ENCODE measurements at places on chromosomes 1 and 21. TPM values are rescaled to one million over a fixed set of nuclear protein-coding genes. Genes with fewer than 3 reads are reported as not detected.

GRCh38 chr1:232422898-232423297, 207.0 kb downstream of the SIPA1L2 start:
- H3K4me3 ChIP-seq, result no peak overlapping the region
- no peak for DNase-seq
- no peak overlapping the region for H3K27ac ChIP-seq

DNA sequence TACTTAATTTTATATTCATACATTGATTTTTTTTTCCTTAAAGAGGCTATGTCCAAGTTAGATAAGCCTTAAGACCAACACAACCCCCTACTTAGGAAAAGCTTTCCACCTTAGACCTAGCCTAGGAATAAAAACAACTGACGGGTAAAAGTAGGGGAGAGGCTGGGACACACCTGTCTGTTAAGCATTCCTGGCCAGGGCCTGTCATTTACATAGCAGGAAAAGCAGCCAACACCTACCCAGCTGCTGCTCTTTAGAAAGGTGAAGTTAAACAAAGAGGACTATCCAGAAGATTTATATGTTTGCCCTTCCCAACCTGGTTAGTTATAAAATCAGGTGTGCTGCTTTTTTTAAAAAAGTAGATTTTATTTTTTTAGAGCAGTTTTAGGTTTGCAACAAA, 29.1 kb upstream of the SAMD13 start:
- H3K36me3 ChIP-seq, result no peaks in the 10 kb centered on the region
- no peaks in the 10 kb centered on the region for H3K27me3 ChIP-seq
- no peak for DNase-seq
- no peak overlapping the region for H3K27ac ChIP-seq

DNA sequence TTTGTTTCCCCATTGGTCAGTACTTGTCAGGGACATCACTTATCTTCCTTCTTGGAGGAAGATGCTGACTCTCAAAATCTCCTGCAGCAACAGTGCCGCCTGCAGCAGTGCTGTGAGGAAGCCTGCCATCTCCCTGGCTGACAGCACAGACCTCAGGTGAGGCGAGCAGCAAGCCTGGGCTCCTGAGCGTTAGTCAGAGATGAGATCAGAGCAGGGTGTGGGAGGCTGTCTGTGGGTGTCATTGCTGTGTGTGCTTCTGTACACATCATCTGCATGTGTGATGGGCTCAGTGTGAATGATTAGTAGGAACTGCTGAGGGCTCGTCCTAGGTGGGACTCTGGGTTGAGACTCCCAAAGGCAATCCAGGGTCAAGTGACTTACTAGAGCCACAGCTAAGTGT, 6.1 kb downstream of the STRIP1 start:
- H3K4me1 ChIP-seq, result peaks cover 2% of the 10 kb centered on the region
- no peak for DNase-seq
- H3K27ac ChIP-seq, result no peak overlapping the region
- no peaks in the 10 kb centered on the region for H3K27me3 ChIP-seq
- no peak overlapping the region for H3K4me3 ChIP-seq

GRCh38 chr1:1040004-1040991, 20.4 kb downstream of the AGRN start:
- H3K4me1 ChIP-seq, result peaks cover 6% of the 10 kb centered on the region
- no peaks in the 10 kb centered on the region for H3K27me3 ChIP-seq
- H3K27ac ChIP-seq, result no peak overlapping the region

DNA sequence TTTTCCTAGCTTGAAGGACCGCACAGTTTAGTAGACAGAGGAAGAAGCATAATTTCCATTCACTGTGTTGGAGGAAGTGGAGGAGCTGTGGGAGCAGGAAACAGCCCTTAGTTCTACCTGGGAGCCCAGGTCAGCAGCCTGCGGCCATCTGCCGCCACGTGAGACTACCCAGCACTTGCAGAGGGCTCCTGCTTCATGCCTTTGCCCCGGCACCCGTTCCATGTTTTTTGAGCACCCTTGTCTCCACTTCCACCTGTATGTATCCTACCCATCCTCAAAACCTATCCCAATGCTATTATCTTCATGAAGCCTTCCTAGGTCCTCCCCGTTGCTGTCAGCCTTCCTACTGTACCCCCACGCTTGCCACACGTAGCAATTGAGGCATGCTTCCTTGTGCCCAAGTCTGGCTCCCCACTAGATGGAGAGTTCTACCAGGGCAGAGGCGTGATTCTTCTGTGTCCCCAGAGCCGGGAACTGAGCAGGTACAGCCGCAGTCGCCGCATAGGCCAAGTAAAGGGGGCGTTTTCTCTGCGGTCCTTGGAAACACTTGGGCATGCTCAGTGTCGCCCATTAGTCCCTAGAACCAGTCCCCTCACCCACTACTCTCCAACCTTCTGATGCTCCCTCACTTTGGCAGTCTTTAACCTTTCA, 1.9 kb downstream of the SLC6A9 start:
- peaks cover 5% of the 10 kb centered on the region for H3K4me1 ChIP-seq
- peak overlapping the region; percentile 63 for H3K4me3 ChIP-seq
- no peaks in the 10 kb centered on the region for H3K36me3 ChIP-seq
- no peak for DNase-seq
- no peaks in the 10 kb centered on the region for H3K27me3 ChIP-seq

DNA sequence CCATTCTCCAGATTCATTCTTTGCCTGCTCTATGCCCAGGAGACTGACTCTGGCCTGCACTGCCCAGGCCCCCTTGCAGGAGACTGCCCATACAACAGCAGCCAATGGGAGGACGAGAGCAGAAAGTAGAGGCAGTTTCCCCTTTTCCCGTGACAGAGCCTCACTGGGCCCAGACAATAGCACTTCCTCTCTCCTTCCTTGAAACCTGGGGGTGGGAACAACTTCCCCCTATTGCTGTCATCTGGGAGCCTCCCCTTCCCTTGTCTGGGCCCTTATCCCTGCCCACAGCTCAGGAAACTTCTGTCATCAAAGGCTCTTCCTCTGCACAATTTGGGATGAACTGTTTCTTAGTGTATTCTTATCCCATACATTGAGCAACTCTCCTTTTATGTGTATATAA, 60.8 kb upstream of the KCNJ15 start:
- no peak overlapping the region for H3K4me3 ChIP-seq
- DNase-seq, result no peak
- no peak overlapping the region for H3K27ac ChIP-seq
- no peaks in the 10 kb centered on the region for H3K36me3 ChIP-seq
- no peaks in the 10 kb centered on the region for H3K27me3 ChIP-seq
- no peaks in the 10 kb centered on the region for H3K4me1 ChIP-seq

FAM151A gene
- not detected for total RNA-seq

IQGAP3 gene
- 0.12 TPM for total RNA-seq

WLS gene
- 42.2 TPM for total RNA-seq

Data from ovary (tissue), 10 donors.